ENCODE measurements at places on chromosomes 3 and 15.

DNA sequence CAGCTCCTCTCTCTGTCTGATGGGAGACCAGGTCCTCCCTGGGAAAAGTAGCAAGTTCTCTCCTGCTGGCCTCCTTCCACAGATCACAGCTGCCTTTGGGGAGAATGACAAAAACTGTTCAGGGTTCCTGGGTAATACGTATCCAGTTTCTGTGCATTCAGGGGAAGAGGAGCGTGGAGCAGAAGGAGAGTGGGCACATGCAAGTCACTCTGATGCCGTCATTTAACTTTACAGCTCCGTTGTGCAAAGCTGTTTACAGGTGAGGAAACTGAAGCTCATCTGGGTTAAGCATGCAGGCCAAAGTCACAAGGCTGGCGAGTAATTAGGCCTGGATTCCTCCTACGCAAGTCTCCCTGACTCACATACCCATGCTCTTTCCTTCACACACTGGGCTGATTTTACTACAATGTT, 7.5 kb upstream of the TM4SF1 start:
- no peak overlapping the region for H3K4me3 ChIP-seq
- peaks cover 12% of the 10 kb centered on the region for H3K36me3 ChIP-seq
- H3K27me3 ChIP-seq = no peaks in the 10 kb centered on the region

GRCh38 chr3:116148881-116149851, 296.1 kb downstream of the LSAMP start:
- H3K27ac ChIP-seq = peak overlapping the region; percentile 68
- H3K4me3 ChIP-seq = no peak overlapping the region
- H3K36me3 ChIP-seq = peaks cover 2% of the 10 kb centered on the region
- H3K4me1 ChIP-seq = peaks cover 18% of the 10 kb centered on the region
- DNase-seq = no peak

DNA sequence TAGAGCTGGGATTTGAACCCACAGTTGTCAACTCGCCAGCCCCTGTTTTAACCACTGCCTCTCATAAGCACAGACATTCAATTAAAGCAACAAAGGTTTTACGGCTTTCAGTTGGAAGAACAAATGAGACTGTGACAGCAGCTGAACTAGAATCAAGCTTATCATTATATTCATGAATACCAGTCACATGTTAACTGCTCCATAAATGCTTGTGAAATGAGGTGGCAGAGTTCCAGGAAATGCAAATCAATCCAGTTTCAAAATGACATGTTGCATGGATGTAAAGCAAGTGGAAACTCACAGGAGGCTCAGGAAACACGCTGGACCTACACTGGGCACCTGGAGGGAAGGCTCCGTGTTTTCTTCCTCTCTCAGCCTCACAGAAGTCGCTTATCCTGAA, 3.9 kb downstream of the GP5 start:
- H3K27ac ChIP-seq = peak overlapping the region; percentile 66
- no peak overlapping the region for H3K4me3 ChIP-seq
- H3K27me3 ChIP-seq = peaks cover 7% of the 10 kb centered on the region
- peaks cover 6% of the 10 kb centered on the region for H3K4me1 ChIP-seq

- no peak overlapping the region for H3K27ac ChIP-seq
- H3K4me1 ChIP-seq = peaks cover 22% of the 10 kb centered on the region
- no peaks in the 10 kb centered on the region for H3K36me3 ChIP-seq
- H3K27me3 ChIP-seq = no peaks in the 10 kb centered on the region
Observed at GRCh38 chr3:31488475-31489017, 44.2 kb upstream of the STT3B start.

- peak overlapping the region; percentile 35 for H3K4me3 ChIP-seq
- DNase-seq = no peak
- peaks cover 42% of the 10 kb centered on the region for H3K4me1 ChIP-seq
Observed at GRCh38 chr3:50263478-50264382, 5.2 kb upstream of the SEMA3B start.

GRCh38 chr3:4751029-4751501, 228.2 kb upstream of the BHLHE40 start:
- H3K36me3 ChIP-seq = no peaks in the 10 kb centered on the region
- H3K4me3 ChIP-seq = no peak overlapping the region
- H3K27me3 ChIP-seq = peaks cover 16% of the 10 kb centered on the region
- peak overlapping the region; percentile 40 for H3K27ac ChIP-seq
- no peak for DNase-seq

- no peaks in the 10 kb centered on the region for H3K27me3 ChIP-seq
- no peaks in the 10 kb centered on the region for H3K36me3 ChIP-seq
- no peak for DNase-seq
- H3K4me1 ChIP-seq = peaks cover 4% of the 10 kb centered on the region
- no peak overlapping the region for H3K4me3 ChIP-seq
- no peak overlapping the region for H3K27ac ChIP-seq
Observed at GRCh38 chr3:127000761-127001160, 17.8 kb downstream of the PLXNA1 start.
